ENCODE measurements at places on chromosomes 4 and X.

DNA sequence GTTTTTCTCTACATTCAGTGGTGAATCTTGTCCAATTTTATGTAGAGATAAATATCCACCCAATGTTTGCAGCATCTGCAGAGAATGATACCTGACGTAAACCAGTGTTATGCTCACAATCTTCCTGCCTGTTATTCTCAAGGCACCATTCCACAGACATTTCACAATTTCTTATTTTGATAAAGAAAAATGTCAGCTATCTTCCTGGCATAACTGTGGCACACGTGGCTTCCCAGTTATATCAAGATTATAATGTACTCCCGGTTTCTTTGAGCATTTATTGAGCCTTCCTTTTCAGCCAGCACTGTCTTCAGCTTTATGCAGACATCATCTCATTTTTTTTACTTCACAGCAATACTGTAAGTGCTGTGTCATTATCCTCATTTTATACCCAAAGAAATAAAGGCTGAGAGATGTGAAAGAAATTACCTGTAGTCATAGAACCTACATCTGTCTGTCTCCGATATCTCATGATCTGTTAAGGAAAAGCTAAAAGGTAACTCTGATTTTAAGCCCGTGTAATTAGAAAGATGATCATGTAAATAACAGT, 1300.8 kb upstream of the TENM3 start:
- DNase-seq, result no peak

DNA sequence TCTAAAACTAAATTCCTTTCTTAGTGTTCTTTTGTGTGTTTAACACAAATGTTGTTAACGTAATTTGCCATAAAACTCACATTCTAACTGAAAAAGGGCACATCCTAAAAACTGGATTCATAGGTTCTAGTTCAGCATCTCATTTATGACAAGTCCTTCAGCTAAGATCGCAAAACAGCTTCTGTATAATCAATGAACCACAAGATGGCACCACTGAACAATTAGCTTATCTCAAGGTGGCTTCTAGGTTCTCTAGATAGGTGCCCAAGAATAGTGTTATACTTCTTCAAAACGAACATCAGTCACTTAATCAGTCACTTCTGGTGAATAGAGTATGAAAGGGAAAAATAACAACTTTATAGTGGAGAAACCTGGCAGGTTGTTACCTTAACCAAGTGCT, 54.3 kb downstream of the NRK start:
- peak; percentile 34 for DNase-seq

DNA sequence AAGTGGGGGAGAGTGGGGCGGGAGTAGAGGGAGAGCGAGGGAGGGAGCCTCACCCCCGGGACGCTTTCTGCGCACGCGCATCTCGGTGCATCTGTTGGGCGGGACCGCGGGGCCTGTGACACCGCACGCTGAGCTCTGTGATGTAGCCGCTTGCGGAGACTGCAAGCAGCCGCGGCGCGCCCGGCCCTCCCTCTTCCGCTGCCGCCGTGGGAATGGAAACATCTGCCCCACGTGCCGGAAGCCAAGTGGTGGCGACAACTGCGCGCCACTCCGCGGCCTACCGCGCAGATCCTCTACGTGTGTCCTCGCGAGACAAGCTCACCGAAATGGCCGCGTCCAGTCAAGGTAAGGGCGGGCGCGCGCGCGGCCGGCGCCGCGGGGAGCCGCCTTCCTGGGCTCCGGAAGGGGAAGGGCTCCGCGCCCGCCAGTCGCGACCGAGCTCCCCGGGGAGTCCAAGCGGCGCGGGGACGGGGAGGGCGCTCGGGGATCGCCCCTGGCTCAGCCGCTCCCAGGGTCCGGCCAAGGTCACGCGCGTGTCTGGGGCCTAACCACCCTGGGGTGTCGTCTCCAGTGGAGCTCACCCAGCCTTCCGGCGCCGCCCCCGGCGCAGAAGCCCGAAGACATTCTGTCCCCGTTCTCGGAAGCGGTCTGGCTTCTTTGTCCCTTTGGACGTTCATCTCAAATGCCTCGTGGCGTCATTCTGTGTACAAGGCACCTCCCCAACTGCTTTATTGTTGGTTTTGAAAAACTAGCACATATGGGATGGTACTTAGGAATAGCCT, at the start of gene FUNDC2:
Gene FUNDC2 (plus strand): TSS at position 118 of the 782 bp plus-strand sequence. CDS start 95 bp downstream, at position 213.
- peak; percentile 93 for DNase-seq

- DNase-seq, result no peak
These were observed 1756.9 kb upstream of the TENM3 start for GRCh38 chr4:180486342-180486741.

GRCh38 chr4:53551958-53552357, 39.3 kb downstream of the LNX1 start:
- DNase-seq, result no peak
